ENCODE measurements at places on chromosomes 2 and 18.

DNA sequence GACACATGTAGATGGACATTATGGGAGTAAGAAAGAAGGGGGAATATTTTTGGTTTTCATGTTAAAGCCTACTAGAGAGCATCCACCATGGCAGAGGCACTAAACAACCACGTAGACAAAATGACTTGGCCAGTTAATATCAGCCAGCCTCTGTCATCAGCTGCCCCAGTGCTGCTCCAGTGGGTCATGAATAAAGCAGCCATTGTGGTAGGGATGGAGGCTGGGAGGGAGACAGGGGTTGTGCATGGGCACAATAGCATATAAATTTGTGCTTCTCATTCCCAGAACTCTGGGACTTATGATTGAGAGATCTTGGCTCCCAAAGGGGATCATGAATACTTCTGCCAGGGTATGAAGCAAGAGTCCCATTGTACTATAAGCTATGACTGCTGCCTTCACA, 31.1 kb upstream of the CXCR4 start:
- no peak for DNase-seq

DNA sequence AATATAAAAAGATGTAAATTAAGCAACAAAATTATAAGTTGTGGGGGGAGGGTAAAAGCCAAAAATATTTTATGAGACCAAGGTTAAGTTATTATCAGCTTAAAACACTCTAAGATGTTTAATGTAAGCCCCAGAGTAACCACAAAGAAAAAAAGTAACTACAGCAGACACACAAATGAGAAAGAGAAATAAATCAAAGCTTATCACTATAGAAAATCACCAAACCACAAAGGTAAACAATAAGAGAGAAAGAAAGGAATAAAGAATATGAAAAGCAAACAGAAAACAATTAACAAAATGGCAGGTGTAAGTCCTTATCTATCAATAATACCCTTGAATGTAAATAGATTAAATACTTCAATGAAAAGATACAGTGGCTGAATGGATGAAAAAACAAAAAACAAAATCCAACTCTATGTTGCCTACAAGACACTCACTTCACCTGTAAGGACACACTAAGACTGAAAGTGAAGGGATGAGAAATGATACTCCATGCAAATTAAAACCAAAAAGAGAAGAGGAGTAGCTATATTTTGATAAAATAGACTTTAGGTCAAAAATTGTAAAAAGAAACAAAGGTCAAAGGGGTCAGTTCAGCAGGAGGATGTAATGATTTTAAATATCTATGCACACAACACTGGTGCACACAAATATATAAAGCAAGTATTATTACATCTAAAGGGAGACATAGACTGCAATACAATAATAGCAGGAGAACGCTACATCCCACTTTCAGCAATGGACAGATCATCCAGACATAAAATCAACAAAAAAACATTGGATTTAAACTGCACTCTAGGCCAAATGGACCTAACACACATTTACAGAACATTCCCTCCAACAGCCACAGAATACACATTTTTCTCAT, 80.7 kb downstream of the PTPN2 start:
- no peak for DNase-seq

DNA sequence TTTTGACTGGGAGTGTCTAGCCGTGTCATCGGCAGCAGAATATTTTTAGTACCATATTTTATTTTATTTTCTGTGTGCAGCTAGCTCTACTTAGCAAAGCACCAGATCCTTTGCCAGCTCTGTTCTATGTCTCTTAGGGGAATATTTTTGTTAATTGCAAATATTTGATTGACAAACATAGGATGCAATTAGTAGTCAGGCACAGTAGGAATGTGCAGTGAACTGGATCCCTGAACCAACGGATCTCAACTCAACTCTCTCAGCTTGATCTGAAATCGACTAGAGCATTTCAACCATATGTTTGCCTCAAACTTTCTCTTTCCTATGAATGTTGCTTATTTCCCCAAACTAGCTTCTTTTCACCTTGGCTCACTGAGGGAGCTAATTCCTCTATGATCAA, 998.0 kb upstream of the FANCL start:
- DNase-seq: no peak

DNA sequence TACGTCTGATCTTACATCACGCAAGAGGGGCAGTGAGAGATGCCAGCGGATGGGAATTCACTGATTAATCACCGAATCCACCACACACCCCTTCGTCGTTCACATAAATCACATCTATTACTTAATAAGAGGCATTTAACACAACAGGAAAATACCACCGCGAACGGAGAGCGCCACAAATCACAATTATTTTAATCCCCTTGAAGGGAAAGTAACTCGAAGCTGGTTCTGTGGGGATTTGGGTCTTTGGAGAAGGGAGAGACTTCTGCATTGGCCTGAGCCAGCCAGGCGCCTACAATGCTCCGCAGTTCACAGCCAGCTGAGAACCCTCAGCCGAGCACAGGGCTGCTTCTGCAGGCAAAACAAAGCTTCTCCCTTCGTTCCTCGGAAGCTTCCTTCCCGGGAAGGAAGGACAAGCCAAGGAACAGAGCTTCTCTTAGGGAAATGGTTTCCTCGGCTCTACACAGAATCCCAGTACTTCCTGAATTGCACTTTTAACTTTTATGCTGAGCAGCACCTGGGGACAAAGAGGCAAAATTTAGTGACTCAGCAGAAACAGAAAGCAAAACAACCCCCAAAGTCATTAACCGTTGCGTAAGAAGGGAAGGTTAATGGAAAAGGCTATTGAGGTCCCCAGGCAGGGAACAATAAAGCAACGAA, at the start of gene LRP1B:
Gene LRP1B, minus strand, starts transcription at position 7 of the 660 bp plus-strand sequence. CDS start 287 bp downstream, outside the sequence.
- no peak for DNase-seq

DNA sequence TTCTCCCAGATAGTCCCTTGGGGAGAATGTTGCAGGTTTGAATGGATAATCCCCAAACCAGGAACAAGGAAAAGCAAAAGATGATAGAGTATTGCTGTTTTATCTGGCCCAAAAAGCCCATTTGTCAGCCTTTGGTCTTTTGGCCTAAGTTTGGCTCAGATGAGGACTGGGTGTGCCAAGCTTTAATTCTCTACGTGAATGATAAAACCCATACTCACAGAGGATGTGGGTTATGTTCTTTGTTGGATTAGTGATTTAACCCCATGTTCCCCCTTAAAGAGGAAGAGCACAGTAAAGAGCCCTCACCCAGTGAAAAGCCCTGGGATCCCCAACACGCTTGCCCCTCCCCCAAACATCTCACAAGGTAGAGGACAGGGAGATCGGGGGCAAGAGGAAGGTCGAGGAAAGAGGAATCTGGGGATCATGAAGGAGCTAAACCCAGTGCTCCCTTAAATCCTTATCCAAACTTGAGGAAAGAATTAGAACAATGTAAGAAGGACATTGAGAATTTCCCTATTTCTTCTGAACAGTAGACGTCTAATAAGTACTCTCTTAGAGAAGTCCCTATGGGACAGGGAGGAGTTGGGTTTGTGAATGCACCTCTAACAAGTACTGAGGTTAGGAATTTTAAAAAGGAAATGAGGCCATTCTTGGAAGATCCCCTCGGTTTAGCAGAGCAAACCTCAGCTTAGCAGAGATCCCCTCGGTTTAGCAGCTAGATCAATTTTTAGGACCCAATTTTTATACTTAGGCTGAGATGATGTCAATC, 105.0 kb downstream of the HIBCH start:
- no peak for DNase-seq

GRCh38 chr2:240277073-240277806, 136.8 kb upstream of the OTOS start:
- DNase-seq: no peak
